Psoas muscle (tissue), 8 donors: ENCODE measurements at places on chromosomes 1 and 21. TPM values are rescaled to one million over a fixed set of nuclear protein-coding genes. Genes with fewer than 3 reads are reported as not detected.

DNA sequence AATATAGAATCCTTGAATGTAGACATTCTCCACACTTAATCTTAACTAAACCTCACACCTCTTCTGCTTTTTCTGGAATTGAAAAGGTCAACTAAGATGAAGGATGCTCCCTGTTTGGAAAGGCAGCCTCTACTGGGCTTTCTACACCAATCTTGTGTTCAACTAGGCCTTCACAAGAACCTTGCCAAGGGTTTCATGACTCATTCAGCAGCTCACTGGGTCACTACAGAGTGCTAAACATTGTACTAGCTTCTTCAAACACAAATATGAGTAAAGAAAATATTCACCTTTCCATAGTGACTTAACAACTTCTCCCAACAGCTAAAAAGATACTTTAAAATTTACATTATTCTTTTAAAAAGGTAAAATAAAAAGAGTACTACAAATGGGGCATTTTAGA lies 135.3 kb upstream of the PRMT6 start:
- DNase-seq, result no peak

DNA sequence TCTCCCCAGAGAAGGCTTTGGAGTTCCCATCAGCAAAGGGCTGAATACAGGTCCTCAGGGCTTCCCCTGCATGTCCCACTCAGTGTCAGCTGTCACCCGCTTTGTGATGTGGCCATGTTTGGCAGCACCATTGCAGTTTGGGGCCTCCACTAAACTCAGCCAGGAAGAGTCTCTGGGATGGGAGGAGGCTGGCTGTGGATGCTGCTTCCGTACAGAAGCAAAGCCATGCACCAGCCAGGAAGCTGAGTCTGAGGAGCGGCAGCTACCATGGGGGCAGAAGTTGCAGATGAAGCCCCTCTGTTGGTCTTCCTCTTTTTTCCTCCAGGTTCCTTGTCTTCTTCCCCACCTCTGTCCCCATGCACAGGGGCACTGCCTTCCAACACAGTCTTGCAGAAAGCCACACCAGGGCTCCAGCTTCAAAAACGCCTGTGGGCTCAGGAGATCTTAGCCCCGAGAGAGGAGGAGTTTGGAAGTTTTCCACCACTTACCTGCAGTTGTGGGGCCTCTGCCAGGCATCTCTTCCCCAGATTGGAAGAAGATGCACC lies 416.8 kb downstream of the NPHP4 start:
- DNase-seq, result no peak

- DNase-seq, result no peak
Measured at GRCh38 chr1:194535369-194535768, 1349.0 kb upstream of the B3GALT2 start.

DNA sequence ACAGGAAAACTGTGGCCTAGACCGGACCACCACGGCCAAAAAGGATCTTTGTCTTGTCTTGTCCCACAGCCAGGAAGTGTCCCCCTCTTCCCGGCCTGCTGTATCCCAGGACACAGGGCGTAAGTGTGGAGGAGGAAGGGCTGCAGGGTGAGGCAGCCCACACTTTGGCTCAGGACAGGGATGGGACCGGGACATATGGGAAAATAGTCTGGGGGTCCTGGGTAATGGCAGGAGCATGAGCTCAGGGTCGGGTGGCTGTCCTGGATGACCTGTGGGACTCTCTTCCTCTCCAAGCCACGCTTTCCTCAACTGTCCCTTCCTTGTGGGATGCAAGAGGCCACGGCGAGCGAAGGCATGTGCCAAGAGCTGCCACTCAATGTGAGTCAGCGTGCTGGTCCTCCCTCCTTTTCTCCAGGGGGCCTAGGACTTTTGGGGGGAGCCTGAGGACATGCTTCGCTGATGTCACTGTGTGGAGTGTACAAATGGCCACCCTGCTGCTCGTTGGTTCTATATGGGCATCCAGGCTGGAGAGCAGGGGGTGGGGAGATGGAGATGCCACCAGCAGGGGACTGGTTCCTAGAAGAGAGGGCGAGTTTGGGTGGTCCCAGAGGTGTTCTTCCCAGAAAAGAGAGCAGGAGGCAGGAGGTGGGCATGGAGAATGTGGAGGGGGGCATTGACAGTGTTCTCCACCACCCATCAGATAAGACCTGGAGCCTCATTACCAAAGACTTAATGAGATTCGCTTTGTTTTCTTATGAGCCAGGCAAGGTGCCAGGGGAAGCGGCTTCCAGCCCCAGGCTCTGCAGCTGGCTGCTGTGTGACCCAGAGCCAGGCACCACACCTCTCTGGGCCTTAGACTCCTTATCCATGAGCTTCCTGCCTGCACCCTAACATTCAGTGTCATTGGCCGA lies 11.5 kb upstream of the PADI1 start:
- DNase-seq, result no peak

DNA sequence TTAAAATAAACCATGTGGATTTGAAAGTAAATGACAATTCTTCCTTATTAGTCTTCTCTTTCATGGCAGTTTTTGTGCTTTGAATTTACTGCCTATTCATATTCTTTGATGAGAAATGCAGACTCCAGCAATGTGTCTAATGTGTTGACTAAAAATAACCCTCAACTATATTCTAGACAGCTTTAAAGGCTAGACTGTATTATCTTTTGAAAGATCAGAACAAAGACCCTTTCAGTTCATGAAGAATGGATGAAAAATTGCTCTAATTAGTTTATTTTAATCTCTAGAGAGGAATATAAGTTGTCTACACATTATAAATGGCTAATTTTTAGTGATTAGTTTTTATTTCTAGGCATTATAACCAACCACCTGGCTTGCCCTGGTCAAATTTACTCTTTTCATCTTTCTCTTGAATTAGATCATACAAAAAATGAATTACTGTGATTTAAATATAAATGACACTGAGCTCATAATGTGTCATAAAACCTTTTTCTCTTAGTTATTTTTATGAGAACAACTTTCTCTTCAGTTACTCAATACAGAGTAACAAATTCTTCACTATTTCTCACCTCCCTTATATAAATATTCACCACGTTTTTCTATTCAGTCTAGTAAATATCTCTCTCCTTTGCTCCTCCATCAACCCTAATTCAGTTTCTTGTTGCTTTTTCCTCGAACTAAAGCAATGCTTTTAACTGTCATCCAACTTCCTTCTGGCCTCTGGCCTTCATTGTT lies 428.5 kb upstream of the TMPRSS15 start:
- DNase-seq, result no peak

DNA sequence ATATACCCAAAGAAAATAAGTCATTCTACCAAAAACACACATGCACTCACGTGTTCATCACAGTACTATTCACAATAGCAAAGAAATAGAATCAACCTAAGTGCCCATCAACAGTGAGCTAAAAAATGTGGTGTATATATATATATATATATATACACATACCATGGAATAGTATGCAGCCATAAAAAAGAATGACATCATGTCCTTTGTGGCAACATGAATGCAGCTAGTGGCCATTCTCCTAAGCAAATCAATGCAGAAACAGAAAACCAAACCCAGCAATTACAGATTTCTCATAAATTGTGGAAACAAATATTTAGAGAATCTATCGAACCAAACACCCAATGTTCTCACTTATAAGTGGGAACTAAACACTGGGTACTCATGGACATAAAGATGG lies 585.7 kb downstream of the SMYD3 start:
- DNase-seq, result no peak

- DNase-seq, result no peak
Measured at GRCh38 chr1:121471523-121471922, 286.7 kb downstream of the SRGAP2C start.

IVL gene
- total RNA-seq, result not detected

PLD5 gene
- not detected for total RNA-seq

KLHDC8A gene
- total RNA-seq, result not detected

DIP2A gene
- 11.5 TPM for total RNA-seq
